ENCODE measurements at places on chromosomes 2 and 18.

DNA sequence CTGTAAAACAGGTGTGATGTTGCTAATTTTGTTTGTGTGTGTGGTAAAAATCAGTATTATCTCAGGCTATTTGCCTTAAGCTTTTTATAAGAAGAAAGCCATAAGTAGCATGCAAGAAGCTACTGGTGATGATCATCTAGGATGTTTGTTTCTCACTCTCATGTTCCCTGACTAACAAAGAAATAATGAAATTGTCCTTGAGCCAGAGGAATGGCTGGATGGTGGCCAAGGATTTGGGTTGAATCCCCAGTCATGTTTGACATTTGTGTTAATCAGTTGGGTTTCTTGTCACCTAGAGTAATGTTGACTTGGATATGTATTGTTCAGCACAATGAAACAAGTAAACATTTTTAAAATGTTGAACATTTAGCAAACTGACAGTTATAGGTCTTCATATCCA is 496.8 kb upstream of the ZEB2 start:
- no peak for DNase-seq

- DNase-seq: no peak
Observed at GRCh38 chr2:7012141-7012764, 95.0 kb downstream of the RNF144A start.

DNA sequence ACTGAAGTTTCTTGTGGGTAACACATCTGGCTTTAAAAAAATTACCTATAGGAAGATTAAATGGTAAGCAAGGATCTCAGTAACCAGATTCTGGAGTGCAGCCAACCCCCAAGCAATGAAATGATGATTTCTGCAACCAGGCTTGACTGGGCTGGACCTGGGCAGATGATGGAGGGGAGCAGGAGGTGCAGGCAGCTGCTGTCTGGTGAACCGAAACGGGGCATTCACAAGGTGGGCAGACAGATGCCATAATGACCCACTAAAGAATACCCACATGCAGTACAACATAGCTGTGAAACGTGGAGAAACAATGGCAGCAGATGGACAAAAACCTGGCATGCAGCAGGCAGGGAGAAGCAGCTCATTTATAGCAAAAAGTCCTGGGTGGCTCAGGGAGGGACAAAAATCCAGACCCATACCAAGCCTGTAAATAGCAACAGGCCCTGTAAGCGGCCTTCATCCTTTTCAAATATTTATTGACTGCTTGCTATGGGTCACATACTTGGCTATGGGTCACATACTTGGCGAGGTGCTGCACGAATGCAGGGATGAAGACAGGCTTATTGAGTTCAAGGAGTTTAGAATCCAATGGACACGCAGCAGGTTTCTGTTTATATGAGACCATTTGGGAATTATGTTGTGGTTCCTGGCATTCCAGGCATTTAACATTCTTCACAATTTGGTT is 244.7 kb downstream of the HRH4 start:
- DNase-seq: no peak

GRCh38 chr2:220959391-220959802 is 612.7 kb downstream of the EPHA4 start:
- DNase-seq: no peak

DNA sequence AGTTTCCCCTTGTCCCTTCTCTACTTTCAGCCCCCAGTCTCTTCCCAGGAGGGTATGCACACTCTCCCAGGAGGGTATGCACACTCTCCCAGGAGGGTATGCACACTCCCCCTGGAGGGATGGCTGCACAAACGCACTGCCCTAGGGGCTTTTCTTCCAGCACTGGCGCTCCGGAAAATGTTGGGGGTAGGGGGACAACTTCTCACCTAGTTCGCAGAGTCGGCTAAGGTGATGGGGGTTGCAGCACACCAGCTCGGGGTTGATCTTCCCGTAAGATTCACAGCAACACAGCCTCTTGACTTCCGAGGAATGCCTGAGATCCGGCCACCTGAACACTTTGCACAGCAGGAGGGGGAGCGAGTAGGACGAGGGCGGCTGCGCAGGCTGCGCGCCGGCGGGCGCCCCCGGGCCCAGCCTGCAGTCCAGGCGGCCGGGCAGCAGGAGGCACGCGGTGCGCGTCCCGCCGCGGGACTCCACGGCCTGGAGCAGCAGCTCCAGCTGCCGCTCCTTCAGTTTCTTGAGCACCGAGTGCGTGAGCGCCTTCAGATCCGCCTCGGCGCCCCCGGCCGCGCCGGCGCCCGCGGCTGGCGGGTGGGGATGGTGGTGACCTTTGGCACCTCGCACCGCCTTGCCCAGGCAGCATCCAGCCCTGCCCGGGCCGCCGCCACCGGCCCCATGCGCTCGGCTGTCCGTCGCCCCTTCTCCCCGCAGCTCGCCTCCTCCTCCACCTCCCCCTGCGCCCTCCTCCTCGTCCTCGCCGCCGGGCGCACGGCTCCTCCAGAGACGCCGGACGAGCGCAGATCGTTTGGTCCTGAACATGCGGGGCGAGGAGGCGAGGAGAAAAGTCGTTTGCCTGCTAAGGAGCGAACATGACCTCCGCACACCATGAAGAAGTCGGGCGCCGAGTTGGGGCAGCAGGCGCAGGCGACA is 894 bp downstream of the SMAD7 start:
- no peak for DNase-seq

- no peak for DNase-seq
Observed at GRCh38 chr2:70580352-70580751, 26.7 kb upstream of the TGFA start.

DNA sequence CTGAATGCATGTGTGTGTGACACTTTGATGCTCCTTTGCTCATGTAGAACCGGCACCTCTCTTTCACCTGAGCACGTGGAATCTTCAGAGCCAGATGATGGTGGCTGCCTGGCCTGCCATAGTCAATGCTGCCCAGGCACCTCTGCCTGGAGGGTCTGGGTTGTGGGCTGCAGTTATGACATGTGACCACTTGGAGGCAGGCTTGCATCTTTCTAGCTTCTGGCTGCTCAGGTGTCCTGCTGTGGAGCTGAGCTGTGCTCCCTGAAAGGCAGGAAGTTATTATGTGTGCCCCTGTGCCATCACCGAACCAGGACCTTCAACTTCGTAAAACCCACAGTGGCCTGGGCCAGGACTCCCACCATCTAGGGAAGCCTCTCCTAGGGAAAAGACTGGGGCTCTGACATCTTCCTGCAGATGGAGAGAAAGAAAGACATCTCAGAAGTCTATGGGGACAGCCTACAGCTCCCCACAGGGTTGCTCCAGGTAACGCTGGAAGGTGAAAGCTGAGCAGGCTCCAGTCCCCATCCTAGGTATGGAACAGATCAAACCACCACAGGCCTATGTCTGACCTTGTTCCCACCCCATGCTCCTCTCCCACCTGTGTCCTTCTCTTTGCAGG is 30.2 kb downstream of the PSD4 start:
- DNase-seq: peak; percentile 41

- no peak for DNase-seq
Observed at GRCh38 chr2:203682688-203683130, 23.7 kb upstream of the CD28 start.

DNA sequence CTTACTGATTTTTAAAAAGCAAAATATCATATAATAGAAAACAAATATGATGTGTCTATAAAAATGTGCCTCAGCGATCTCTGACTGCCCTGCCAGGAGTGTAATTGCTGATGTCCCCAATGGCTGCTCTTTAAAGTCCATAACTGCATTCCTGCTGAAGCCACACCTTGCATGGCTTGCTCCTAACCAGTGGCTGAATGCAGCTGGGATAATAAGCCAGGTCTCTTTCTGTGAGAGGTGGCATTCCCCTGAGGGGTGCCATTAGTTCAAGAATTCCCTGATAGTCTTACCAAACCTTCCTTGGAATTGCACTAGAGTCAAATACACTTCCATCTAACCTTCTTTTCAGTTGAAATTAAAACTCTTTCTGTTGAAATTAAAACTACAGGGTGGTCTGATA is 125.8 kb upstream of the ZNF804A start:
- no peak for DNase-seq

DNA sequence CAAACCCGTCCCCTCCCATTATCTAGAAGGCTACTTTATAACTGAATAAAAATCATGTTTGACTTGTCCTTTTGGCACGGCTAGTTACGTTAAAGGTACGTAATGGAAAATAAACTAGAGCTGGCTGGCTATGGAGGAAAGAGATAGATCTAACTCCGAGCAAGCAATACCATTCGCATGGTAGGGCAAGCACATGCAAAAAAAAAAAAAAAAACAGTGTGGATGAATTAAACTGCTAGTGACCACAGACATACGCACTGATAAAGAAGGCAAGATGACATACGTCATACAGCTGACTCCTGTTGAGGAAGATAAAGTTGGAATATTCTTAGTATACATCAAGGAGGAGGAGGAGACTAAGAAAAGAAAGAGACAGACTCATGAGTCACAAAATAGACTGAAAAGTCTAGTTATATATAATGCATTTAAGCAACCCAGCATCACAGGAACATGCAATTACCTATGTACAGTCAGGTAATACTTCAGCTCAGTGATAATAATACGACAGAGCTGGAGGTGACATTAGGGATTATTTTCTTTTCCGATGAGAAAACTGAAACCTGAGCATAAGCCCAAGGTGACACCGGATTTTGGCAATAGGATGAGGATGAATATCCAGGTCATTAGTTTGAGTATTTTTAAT is 37.9 kb upstream of the NARS1 start:
- DNase-seq: no peak

- DNase-seq: no peak
Observed at GRCh38 chr2:98269830-98270229, 76.4 kb upstream of the CNGA3 start.

GRCh38 chr2:7430869-7431641 is 513.8 kb downstream of the RNF144A start:
- DNase-seq: no peak

DNA sequence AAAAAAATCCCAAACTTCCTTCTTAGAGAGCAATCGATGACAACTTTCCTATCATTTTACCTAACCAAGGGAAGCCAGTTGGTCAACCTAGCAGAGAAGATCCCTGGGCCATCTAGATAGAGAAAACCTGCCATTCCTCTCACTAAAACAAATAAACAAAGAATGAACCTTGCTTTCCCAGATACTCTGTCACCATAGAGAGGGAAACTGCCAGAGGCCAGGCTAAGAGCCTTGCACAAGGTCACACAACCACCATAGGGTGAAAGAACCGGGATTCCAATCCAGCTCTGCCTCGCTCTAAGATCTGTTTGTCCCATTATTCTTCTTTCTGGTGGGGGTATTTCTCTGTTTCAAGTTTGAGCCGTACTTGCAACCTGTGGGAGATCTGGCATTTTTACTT is 154.6 kb downstream of the CYRIA start:
- no peak for DNase-seq

DNA sequence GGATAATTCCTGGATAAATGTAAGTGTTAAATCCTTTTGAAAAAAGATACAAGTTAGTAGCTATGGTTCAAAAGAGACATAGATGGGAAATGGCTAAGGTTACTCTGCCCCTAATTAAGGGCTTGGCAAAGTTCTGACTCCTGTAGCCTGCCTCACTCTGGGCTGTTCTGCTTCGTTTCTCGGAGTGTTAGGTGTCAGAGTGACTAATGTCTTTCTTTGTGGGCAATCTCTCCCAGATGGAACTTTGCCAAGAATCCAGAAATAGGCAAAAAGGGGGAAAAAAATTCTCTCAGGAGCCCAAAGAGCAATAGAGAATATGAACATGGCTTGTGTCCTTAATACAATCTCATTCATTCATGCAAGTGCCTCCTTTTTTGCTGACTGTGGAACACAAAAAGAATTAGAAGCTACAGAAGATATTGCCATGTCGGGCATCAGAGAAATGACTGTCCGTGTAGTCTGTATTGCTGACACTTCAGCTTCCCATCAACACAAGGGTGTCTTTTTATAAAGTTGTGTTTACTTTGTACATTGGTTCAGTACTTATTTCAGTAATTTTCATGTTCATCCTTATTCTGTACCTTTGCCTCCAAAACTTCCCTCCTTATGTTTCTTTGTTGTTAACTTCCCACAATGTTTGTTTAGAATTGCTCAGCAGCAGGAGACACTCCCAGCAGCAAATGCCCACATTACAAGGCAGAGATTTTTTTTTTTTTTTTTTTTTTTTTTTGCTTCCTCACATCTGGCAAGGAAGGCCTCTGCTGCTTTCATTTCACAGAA is 134.0 kb downstream of the FTCDNL1 start:
- DNase-seq: no peak

- no peak for DNase-seq
Observed at GRCh38 chr18:43158381-43158780, 42.9 kb upstream of the RIT2 start.

GRCh38 chr18:11937874-11938478 is 29.9 kb upstream of the MPPE1 start:
- peak; percentile 69 for DNase-seq

GRCh38 chr2:59236723-59237122 is 995.6 kb upstream of the FANCL start:
- DNase-seq: no peak

- no peak for DNase-seq
Observed at GRCh38 chr2:29450596-29451222, 335.5 kb downstream of the CLIP4 start.

- no peak for DNase-seq
Observed at GRCh38 chr2:235025800-235026536, 74.2 kb downstream of the SH3BP4 start.

DNA sequence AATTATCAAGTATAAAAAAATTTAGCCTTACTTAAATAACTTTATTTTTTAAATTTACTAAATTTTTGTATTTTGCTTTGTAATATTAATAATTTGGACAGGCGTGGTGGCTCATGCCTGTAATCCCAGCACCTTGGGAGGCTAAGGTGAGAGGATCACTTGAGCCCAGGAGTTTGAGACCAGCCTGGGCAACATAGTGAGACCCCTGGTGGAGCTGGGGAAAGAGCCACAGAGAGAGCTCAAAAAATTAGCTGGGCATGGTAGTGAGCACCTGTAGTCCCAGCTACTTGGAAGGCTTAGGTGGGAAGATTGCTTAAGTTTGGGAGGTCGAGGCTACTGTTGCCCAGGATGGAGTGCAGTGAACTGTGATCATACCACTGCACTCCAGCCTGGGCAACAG is 143.5 kb downstream of the B3GNT2 start:
- no peak for DNase-seq

DNA sequence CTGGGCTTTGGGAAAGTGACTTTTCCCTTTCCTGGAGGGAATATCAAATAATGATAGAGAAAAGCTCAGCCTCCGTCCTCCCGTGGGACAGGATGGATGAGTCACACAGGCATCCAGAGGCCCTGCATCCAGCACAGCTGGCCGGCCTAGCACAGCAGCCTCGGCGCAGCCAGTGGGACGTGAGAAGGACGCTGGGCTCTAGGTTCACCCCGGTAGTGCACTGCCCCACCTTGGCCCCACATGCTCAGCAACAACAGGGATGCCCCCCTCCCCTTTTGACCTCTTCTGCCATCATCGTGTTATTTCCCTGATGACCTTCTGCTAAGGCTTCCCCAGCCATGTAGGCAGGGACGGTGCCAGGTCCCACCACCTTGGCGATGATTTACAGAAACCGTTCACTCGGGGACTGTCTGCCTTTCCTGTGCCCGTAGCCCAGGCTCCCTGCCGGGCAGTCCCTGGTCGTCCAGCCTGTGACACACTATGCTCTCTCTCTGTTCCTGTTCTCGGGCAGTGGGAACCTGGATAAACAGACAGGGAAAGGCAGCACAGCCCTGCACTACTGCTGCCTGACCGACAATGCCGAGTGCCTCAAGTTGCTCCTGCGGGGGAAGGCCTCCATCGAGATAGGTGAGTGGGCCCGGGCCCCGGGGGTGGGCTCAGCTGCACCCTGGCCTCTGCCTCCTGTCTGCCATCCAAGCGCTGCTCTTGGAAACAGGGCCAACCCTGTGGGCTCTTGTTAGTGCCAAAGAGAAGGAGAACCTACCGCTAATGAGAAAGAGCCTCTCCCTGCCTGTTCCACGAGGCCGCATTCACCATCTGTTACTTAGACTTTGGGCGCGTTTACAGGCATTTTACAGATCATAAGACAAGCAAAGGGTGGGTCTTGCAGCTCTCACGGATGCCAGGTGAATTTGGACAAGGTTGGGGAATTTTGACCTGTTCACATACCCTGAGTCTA is 44.6 kb downstream of the ITGB1BP1 start:
- no peak for DNase-seq
